ENCODE measurements at places on chromosomes 3 and 15.
A peak's percentile ranks its signal among the peaks of the same experiment; 100 is the strongest.

DNA sequence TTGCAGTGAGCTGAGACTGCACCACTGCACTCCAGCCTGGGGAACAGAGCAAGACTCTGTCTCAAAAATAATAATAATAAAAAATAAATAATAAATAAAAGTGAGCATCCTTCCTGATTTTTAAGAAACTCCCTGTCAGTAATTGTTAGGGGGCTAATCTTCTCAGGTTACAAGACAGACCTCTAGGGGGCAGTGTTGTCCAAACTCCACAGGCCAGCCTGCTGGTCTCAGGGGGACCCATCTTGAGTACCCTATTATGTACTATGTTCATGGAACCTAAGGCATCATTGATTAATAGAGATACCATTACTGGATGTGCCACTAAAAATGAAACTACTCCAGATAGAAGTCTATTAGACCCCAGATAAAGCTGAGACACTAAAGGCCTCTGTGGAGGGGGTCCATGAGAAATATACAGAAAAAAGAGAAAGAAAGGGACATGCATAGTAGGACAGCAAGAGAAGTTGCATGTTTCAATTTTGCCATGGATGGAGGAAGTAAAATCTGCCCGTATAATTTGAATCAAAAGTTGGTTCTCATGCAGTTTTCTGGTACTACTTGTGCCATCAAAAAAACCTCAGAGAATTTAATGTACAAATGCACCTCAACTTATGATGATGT lies 85.5 kb upstream of the CDV3 start:
- DNase-seq = no peak

- DNase-seq = no peak
These were observed 54.5 kb upstream of the ATP11B start for GRCh38 chr3:182738583-182739411.

GRCh38 chr3:73813291-73813690 lies 188.6 kb upstream of the PDZRN3 start:
- no peak for DNase-seq

GRCh38 chr15:66798426-66799061 lies 96.5 kb downstream of the SMAD6 start:
- no peak for DNase-seq

- DNase-seq = no peak
These were observed 72.0 kb downstream of the DHX30 start for GRCh38 chr3:47874913-47875312.

- no peak for DNase-seq
These were observed 26.2 kb downstream of the HES1 start for GRCh38 chr3:194162070-194162678.

DNA sequence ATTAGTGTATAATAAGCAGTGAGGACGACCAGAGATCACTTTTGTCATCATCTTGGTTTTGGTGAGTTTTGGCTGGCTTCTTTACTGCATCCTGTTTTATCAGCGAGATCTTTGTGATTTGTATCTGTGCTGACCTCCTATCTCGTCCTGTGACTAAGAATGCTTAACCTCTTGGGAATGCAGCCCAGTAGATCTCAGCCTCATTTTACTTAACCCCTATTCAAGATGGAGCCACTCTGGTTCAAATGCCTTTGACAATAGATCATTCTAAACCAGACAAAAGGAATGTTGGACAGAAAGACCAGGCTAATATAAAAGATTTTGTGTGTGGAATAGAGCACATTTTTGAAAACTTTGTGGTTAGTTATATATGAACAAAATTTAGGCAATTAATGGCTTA lies 618.5 kb upstream of the BCHE start:
- no peak for DNase-seq

DNA sequence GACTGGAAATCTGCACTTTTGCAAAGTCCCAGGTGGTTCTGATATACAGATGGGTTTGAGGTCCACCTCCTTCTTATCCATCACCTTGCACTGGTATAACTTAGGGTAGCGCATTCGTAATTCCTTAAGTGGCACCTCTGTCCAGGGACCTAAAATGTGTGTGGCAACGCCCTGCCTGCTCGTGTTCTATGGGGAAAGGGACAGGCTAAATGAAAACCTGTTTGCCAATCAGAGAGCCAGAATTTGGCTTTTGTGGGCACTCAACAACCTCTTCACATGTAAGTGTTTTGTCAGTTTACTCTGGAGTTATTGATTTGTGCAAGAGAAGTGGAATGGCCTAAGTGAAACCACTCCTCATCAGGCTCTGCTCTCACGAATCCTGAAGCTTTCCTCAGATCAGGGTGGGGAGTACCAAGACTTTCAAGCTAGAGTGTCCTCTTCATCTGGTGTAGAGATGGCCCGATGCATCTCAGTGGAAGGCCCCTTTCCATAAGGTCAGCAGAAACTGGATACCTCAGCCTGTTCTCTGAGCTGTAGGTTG lies 138.3 kb downstream of the ALDH1A2 start:
- no peak for DNase-seq

DNA sequence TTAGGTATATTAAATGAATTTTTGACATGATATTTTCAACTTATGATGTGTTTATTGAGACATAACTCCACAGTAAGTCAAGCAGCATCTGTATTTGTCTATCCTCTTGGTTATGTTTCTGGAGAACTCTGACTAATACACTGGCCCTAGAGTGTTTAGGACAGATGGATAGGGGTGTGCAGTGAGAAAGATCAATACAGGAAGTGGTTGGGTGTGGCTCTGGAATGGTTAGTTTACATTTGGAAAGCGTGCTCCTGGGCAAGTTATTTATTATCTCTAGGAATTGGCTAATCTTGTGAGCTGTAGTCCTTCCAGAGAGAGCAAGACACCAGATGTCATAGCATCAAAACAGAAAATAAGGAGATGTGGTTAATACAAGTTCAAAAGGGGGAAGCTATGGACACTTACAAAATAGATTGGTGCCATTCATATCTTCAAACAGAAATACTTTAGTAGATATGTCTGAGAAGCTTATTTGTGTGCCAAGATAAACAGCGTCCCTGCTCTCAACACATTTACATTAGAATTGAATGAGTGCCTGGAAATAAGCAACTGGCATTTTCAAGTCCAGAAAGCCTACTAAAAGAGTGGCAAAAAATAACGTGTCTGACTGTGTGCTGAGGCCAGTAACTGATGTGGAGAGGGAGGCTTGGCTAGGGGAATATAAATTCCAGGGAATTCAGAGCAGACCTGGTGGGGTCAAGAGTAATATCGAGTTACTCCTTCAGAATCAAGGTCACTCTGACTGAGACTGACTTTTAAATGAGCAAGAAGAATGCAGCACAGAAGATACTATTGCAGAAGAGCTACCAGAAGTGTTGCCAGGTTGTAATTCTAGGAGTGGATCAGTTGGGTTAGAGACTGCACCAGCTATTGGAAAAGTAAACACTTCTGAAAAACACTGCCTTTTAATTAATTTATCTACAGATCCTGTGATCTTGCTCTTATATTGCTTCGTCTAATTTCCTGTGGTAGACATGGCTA lies 33.4 kb upstream of the PLAAT1 start:
- no peak for DNase-seq

DNA sequence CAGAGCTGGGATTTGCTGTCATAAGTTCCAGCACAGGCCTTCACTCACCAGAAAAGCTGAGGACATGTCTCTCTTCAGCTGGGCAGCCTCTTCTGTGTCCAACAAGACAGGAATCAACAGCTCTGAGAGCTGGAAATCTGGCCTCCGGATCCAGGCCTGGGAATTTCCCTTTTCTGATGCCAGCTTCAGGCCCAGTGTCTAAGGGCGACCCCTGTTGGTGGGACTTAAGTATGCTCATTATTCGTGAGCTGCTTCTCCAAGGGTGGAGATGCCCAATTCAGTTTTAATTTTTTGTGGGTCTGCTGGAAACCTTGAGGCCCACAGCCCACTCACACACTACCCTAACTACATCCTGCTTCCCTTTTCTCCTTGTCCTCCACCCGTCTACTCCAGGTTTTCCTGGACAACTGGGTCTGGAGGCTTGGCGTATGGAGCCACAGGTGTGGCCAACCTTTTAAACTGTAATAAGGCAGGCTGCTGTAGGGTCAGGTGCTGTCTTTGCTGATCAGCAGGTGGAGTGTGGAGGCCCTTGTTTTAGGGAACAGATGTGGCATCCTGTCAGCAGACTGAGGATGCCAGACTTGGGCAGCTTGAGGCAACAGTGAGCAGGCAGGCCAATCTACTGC lies 2.6 kb upstream of the CEMIP start:
- peak; percentile 85 for DNase-seq

DNA sequence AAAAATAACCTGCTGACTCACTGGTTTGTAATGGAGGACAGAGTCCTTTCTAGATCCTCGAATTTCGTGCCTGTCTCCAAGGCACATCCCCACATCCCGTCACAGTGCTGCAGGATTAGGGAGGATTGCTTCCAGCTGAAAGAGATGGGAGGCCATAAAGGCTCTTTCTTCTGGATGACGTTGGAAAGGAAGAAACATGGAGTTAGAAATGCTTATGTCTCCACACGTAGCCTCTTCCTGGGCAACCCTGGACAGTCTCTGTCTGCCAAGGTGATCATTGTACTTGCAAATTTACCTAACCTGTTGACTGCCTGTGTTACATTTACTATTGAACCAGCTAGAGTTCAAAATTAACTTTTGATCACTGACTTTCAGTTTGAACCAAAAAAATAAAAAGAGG lies 27.6 kb upstream of the VILL start:
- no peak for DNase-seq

GRCh38 chr3:58266577-58266976 lies 29.0 kb downstream of the ABHD6 start:
- no peak for DNase-seq

- DNase-seq = no peak
These were observed 48.2 kb downstream of the TBL1XR1 start for GRCh38 chr3:177149106-177149505.

GRCh38 chr3:138381950-138382715 lies 33.8 kb downstream of the MRAS start:
- DNase-seq = no peak

GRCh38 chr3:50478051-50478450 lies 25.4 kb downstream of the CACNA2D2 start:
- no peak for DNase-seq

- DNase-seq = no peak
These were observed 108.8 kb downstream of the FAIM start for GRCh38 chr3:138717348-138717747.

- DNase-seq = no peak
These were observed 84.5 kb upstream of the PLXND1 start for GRCh38 chr3:129690963-129691362.

DNA sequence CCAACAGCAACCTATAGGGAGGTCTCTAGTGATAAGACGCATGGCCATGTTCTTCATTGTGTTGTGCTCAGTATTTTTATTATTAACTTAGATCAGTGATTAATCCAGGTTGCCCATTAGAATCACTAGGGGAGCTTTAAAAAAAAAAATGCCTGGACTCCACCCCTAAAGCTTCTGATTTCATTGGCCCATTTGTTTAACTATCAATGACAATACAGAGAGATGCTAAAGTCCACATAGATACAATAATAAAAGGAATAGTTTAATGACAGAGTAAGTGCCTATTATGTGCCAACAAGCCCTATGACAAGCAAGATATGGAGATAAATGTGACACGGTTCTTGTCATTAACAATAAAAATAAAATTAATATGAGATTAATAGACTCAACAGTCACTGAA lies 55.8 kb downstream of the ATP8B4 start:
- no peak for DNase-seq

Measured in NCI-H526 (cell line).